AG09309 (cell line): ENCODE measurements at places on chromosomes 6 and 20.
A peak's percentile ranks its signal among the peaks of the same experiment; 100 is the strongest.

DNA sequence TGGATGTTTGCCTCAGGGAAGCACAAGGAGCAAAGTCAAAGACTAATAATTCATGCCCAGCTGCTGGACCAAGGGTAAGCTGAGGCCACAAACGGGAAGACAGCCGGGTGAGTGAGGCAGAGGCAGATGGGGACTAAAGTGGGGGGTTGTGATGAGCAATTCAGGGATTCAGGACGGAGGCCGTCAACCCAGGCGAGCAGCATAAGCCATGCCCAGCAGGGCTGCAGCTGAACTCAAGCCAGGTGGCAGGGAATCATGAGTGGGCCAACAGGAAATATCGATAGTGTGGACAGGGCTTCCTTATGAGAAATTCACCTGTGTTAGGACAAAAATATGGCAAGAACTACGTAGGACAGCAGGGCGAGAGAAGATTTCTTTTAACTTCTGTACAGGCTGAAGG, 246.8 kb downstream of the CDC5L start:
- no peak for DNase-seq

DNA sequence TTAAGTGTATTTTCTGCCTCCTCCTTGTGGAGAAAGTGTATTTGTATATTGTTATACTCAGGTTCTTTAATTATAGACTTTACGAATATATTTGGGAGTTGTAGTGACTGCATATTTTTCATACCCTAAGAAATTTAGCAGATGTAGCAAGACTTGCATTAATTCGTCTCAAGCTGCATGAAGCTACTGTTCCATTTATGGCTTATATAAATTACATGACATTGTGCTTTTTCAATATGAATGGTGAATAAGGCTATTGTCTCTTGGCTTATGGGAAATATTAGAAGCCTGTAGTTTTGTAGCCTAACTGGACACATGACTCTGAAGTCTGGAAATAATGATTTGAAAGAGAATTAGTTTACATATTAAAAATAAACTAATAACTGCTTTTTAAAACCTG, 2.4 kb downstream of the ADGRG6 start:
- DNase-seq, result no peak

GRCh38 chr6:129543981-129544380, 166.0 kb downstream of the ARHGAP18 start:
- DNase-seq, result no peak

- DNase-seq, result no peak
Observed at GRCh38 chr6:19309661-19310060, 527.5 kb upstream of the ID4 start.

GRCh38 chr6:32638532-32639219, 1.5 kb downstream of the HLA-DQA1 start:
- DNase-seq, result no peak

- no peak for DNase-seq
Observed at GRCh38 chr6:151434369-151434768, 17.6 kb downstream of the RMND1 start.

DNA sequence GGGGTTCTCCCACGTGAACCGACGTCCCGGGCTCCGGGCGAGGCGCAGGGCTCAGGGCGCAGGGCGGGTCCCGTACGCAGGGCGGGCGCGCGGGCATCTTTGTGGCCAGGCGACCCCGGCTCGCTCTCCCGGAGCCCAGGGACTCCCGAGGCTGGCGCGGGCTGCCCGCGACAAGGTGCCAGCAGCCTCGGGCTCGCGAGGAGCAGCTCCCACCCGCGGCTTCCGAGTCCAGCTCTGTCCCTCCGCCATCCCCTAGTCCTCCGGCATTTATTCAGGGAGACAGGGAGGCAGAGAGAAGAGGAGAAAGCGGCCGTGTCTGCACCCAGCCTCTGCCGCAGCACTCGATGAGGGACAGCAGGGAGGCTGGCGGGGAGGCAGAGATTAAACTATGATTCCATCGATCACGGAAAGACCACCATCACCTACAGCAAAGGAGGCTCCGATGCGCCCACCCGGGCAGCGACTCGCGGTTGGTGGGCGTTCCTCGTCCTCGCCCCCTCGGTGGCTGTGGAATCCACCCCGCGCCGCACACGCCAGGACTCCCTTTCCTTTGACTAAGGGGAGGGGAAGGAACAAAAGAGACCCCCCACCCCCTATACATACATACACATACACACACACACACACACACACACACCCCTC, 1.1 kb downstream of the RGS17 start:
- DNase-seq, result no peak

- no peak for DNase-seq
Observed at GRCh38 chr6:151242420-151242861, 2.7 kb downstream of the AKAP12 start.

GRCh38 chr6:45371924-45372573, 5.7 kb downstream of the SUPT3H start:
- no peak for DNase-seq

- DNase-seq, result no peak
Observed at GRCh38 chr6:148269386-148269785, 73.3 kb upstream of the SASH1 start.

DNA sequence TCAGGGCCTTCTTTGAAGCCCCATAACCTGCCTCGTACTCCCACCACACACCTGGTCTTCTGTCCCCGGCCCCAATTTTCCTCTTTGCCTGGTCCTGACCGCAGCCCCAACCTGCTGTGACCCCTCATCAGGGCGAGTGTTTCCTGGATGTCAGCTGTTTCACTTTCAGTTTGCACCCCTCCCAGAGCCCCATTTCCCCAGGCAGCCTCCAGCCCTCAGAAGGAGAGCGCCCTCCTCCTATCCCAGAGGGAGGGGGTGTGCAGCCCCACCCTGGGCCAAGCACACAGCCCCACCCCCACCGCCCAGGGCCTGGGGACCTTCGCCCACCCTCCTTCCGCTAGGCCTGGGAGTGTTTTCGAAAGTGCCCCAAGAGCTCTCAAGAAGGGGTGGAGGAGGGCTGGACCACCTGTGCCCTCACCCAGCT, 1.5 kb downstream of the BAK1 start:
- DNase-seq, result no peak

- DNase-seq, result no peak
Observed at GRCh38 chr20:51801122-51801822, 1.0 kb downstream of the SALL4 start.

GRCh38 chr20:1904135-1904534, 8.9 kb downstream of the SIRPA start:
- DNase-seq, result no peak

- no peak for DNase-seq
Observed at GRCh38 chr6:113818578-113818977, 38.6 kb upstream of the MARCKS start.

- no peak for DNase-seq
Observed at GRCh38 chr20:50431066-50431450, 79.1 kb upstream of the PTPN1 start.

DNA sequence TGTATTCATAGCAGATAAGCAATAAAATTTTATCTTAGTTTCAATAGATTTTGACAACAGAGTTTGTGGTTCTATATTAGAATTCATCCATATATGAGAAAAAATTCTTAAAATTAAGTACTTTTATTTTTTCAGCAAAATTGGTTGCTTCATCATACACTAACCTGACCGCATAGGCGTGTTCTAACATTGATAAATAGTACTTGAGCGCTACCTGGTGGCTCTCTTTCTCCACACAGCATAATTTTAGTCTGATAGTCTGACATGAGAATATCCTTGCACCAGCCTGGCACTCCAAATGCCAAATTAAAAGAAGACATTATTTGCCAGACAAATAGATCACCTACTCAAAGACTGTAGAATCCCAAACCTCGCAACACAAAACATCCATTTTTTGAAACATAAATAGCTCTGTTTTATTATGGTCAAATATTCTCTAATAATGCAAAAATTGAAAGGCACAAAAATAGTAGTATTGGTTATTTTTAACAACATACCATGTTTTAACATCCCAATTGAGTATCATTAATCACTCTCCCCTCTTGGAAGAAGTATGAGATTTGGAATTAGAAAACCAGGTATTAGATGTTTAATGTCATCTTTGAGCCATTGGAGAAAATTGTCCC, 33.0 kb upstream of the FILIP1 start:
- DNase-seq, result peak; percentile 57

GRCh38 chr6:132089173-132089572, 138.0 kb upstream of the CCN2 start:
- no peak for DNase-seq

- no peak for DNase-seq
Observed at GRCh38 chr6:28383235-28384142, 16.1 kb downstream of the ZSCAN12 start.

GRCh38 chr6:137416376-137417109, 77.7 kb downstream of the OLIG3 start:
- peak; percentile 62 for DNase-seq

- no peak for DNase-seq
Observed at GRCh38 chr20:47680804-47681529, 104.3 kb downstream of the SULF2 start.

- DNase-seq, result no peak
Observed at GRCh38 chr20:44020406-44021148, 105.9 kb downstream of the TOX2 start.

DNA sequence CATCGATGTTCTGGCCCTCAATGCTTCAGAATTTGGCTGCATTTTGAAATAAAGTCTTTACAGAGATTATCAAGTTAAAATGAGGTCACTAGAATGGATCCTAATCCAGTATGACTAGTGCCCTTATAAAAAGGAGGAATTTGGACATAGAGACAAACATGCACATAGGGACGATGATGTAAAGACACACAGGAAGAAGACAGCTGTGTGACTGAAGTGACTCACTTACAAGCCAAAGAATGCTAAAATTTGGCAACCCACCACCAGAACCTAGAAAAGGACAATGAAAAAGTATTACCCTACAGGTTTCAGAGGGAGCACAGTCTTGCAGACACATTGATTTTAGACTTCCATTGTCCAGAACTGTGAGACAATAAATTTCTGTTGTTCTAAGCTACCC, 322.8 kb upstream of the GJE1 start:
- no peak for DNase-seq

GRCh38 chr6:14459315-14459714, 341.7 kb downstream of the CD83 start:
- no peak for DNase-seq

DNA sequence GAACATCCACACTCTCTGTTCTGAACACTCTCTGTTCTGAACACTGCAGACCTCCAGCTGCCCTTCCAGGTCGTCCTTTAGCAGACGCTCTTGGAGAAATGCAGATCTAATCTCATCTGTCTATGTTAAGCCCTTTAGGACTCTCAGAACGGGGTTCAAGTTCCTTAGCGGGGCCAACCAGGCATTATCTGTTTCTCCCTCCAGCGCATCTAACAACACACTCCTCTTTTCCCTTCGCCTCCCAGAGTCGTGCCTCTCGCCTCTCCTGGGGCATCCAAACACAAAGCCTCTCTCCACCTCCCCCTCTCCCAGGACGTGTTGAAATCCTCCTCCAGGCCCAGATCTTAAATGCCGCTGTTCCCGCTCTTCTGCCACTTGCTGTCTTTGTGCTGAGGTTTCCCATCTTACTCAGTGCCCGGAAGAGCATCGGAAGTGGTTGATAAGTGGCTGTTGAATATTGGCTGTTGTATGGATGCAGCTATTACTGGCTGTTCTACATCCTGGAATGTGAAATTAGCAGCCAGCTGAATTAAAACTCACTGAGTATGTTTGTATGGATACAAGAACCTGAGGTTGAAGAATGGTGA, 108.4 kb upstream of the GGTLC1 start:
- no peak for DNase-seq

- DNase-seq, result peak; percentile 21
Observed at GRCh38 chr6:23213193-23213592, 643.8 kb downstream of the HDGFL1 start.

GRCh38 chr20:46828471-46828870, 66.2 kb upstream of the EYA2 start:
- peak; percentile 47 for DNase-seq

GRCh38 chr20:58634521-58635278, 16.4 kb upstream of the STX16 start:
- no peak for DNase-seq

- no peak for DNase-seq
Observed at GRCh38 chr20:12924126-12924525, 84.6 kb upstream of the SPTLC3 start.

- no peak for DNase-seq
Observed at GRCh38 chr20:46946796-46947195, 52.2 kb downstream of the EYA2 start.

DNA sequence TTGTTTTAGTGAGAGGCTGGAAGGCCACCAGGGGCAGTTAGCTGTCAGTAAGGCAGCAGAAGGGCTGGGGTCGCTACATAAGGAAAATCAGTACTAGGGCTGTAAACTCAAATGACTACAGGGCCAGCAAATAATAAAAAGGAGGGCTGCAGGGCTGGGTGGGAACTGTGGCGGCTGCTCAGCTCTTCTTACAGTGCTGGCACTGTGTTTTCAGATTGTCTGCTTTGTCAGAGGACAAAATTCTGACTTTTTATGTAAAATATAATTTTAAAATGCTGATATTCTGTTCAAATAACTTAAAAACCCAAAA, 23.2 kb downstream of the HLA-A start:
- no peak for DNase-seq
